Stimulated activated CD8-positive, alpha-beta memory T cell treated with anti-CD3 and anti-CD28 coated beads, Interleukin-7, amount 100 ng/mL, for 24 hours (primary cell): ENCODE measurements at places on chromosomes 6 and 20.

GRCh38 chr6:147615659-147616456 lies 107.4 kb downstream of the SAMD5 start:
- no peak for DNase-seq

DNA sequence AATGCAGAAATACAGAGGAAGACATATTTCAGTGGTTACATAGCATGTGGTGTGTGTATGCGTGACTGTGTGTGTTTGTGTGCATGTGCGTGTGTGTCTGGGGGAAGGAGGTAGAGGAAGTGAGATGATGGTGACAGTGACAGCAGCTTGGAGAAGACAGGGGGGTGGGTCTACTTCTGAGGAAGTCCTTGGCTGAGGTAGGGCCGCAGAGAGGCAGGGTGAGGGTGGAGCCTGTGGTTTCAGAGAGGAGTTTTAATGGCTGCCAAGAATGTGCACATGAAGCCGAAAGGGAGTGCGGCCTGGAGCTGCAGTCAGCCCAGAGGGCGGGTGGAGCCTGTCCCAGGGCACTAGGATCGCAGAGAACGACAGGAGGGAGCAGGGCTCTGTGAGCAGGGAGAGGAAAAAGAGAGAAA lies 22.7 kb upstream of the RNF24 start:
- peak; percentile 50 for DNase-seq

GRCh38 chr20:41621421-41621820 lies 3.2 kb upstream of the CHD6 start:
- DNase-seq: no peak

GRCh38 chr20:44342248-44342647 lies 5.4 kb downstream of the R3HDML start:
- no peak for DNase-seq

- no peak for DNase-seq
Measured at GRCh38 chr20:44021900-44022299, 107.2 kb downstream of the TOX2 start.

DNA sequence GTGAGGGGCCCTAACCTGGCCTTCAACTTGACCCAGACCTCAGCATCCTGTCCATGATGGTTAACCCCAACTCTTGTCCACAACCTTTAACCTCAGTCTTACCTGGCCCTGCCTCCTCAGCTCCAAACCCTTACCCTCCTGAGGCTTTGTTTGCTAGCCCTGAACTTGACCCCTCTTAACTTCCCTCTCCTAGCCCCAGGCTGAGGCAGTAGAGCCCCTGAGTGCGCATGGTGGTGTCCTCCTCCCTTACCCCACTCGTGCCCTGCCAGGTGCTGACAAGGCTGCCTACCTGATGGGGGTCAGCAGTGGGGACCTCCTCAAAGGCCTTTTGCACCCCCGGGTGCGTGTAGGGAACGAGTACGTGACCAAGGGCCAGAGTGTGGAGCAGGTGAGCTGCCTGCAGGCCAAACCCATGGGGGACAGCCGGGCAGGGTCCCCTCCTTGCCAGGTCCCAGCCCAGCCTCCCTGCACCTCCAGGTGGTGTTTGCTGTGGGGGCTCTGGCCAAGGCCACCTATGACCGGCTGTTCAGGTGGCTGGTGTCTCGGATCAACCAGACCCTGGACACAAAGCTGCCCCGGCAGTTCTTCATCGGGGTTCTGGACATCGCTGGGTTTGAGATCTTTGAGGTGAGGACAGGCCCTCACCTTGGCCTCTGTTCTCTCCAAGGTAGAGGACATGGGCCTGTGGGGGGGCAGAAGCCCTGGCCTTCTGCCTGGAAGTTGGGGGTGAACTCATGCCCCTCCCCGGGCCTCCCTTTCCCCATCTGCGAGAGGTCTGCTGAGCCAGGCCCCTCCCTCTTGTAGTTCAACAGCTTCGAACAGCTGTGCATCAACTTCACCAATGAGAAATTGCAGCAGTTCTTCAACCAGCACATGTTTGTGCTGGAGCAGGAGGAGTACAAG lies 31.9 kb downstream of the MYH7B start:
- DNase-seq: no peak

GRCh38 chr20:2101057-2101864 lies at the start of gene STK35:
Gene STK35, plus strand, starts transcription at chr20:2101827. Its CDS starts 55 bp downstream, at chr20:2101882.
- DNase-seq: peak; percentile 48

DNA sequence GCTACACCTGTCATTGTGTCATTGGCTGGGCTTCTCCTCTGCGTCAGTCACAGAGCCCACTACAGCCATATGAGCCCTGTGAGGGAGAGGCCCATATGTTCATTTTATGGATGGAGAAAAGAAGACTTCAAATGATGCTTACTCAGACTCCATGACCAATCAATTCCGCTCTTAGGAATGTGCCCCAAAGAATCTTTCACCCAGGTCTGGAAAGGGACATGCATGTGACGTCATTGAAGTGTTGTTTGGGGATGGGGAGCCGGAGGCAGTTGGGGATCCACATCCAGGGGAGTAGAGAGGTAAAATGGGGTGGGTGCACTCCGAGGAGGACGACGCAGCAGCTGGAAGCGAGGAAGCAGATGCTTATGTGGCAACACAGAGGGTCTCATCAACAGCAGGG lies 9.6 kb upstream of the C6orf132 start:
- DNase-seq: no peak

DNA sequence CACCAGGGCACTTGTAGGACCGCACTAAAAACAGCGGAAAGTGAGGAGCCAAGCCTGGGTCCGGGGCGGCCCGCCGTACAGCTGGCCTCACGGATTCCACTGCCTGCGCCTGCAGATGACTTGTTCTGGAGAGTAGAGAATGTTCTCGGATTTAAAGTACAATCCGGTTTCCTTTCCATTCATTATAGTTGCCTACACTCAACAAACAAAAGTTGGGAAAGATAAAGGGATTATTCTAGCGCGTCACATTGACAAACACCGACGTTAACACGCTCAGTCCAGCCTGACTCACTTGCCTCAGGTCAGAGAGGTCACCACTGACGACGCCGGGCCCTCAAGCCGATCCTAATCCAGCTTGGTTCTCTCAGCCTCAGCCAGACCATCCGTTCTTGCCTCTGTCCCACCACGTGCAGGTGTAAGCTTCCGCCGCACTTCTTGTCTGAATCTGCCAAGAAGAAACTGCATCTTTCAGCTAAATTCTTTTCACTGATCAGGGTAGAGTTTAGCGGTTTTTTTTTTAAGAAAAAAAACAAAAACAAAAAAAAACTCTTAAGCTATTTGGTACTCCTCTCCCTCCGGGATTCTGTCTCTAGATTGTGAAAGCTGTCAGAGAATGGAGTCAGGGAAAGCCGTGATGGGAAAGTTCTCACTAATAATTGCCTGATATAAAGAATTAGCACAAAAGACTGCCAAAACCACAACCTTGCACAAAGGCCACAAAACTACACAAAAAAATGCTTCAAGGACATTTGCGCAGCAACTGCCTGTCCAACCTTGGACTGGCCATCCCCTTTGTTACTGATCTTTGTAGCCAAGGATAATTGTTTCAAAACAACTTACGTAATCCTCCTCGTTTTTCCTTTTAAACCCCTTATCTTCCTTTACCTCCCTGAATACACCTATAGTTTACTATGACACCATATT lies 1.1 kb upstream of the PHF10 start:
- no peak for DNase-seq

- no peak for DNase-seq
Measured at GRCh38 chr6:23349521-23350147, 776.4 kb upstream of the NRSN1 start.

DNA sequence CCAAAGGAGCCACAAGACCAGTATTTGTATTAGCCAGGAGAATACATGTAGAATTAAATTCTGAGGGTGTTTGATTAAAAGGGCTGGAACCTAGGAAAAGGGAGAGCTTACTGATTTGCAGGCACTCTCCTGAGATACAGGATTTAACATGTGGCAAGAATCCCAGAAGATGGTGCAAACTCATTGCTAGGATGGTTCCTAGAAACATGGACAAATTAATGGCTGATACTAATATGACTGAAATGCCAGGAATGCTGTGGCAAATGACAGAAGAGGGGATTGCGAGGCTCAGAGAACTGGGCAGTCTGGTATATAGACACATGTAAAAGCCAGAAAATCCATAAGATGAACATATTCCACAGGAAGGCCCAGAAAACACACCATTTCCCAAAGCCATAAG lies 118.1 kb downstream of the RWDD2A start:
- no peak for DNase-seq
